Suppressor macrophage treated with lipopolysaccharide for 1 hour (primary cell): ENCODE measurements at places on chromosomes 16 and 17.
A peak's percentile ranks its signal among the peaks of the same experiment; 100 is the strongest.

- DNase-seq: no peak
Measured at GRCh38 chr16:19919142-19919541, 34.5 kb upstream of the GPRC5B start.

GRCh38 chr17:9329251-9329921 lies 246.2 kb downstream of the STX8 start:
- no peak for DNase-seq

- no peak for DNase-seq
Measured at GRCh38 chr16:51630076-51630475, 479.0 kb upstream of the SALL1 start.

DNA sequence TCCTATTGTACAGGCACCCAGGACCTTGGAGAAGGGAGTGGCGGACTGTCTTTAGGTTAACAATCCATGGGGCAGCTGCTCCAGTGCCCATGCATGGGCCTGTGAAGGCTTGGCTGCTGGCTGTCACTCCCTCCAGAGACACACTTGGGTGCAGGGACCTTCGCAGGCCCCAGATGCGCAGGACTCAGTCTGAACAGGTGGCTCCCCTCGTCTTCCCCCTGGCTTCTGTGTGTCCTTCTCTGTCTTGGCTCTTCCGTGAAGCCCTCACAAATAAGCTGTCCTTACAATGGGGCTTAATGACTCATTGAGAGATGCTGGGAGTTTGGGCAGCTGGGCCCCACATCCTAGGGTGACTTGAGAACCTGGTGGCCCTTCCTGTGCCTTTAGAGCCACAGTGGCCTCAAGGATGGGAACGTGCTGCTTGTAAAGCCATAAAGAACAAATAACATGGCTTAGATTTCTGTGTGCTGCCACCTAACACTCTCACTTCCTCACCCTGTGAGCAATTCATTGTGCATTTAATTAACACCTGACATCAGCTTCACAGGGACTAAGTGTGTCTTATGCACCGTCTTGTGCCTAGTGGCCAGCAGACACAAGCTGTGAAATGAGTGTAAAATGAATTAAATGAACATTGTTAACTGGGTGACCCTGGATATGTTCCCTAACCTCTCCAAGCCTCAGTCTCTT lies 340.7 kb downstream of the SNX29 start:
- no peak for DNase-seq

GRCh38 chr16:22369221-22369811 lies 5.1 kb downstream of the CDR2 start:
- DNase-seq: peak; percentile 48
